Effector CD8-positive, alpha-beta T cell (primary cell): ENCODE measurements at places on chromosomes 7 and 10.

DNA sequence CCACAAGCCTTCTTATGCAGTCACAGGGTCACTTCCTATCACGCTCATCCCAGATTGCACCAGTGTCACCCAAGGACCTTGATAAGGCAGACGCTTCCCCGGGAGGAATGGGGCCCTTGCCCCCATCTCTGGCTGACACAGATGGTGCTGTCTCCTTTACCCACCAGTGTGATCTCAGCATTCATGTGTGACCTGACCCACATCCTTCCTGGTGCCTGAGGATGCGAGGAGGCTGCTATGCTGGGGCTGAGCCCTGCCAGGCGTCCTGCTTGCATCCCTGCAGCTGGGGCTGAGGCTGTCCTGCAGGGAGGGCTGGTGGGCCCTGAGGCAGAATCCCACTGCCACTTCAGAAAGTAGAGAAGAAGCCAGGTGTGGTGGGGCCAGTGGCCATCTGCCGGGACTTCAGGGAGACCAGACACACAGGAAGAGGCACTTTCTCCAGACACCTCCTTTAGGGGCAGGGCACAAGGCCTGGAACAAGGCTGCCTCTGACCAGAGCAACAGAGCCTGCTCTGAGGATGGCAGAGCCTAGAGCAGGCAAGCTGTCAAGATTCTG lies 35.3 kb downstream of the RASGEF1A start:
- no peak for DNase-seq

DNA sequence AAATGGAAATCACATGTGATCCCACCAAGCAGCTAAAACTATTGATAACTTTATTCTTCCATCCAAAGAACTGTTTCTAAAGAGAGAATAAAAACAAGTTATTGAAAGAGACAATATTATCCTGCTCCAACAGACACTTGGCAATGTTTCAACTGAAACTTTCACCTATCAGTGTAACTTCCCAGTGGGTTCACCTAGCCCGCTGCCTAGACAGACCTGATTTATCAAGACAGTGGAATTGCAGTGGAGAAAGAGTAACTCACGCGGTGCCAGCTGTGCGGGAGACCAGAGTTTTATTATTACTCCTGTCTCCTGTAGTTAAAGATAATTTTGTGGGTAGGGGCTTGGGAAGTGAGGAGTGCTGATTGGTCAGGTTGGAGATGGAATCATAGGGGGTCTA lies 199.8 kb downstream of the AHR start:
- no peak for DNase-seq

DNA sequence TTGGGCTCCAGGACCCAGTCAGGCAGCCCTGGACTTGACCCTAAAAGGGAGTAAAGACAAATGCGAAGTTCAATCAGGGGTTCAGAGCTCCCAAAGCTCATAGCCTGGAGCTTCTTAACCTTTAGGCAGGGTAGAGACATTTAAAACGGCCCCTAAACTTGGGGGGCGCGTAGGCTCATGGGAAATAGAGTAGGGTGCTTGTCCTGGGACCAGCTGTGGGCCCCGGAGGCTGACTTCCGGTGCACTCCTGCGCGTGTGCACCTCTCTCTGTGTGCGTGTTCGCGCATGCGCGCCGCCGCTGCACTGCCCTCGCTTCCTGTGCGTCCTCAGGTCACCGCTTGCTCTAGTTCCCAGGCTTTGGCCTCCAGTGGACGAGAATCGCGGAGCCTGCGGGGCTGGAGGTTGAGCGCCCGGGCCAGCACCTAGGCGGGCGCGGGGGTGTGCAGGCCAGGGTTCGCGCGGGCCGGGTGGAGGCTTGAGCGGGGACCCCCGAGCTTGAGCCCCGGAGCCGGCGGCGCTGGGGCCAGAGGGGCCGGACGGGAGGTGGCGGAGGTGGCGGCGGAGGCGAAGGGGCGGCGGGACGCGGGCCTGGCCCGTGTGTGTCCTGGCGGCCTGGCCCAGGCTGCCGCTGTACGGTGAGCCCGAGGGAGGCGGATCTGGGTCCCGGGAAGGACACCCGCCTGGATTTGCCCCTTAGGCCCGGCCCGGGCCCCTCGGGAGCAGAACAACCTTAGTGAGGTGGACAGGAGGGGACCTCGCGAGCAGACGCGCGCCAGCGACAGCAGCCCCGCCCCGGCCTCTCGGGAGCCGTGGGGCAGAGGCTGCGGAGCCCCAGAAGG lies at the start of gene RBAK:
Gene RBAK (plus strand): TSS at position 303 of the 839 bp plus-strand sequence. CDS start 2,217 bp downstream, outside the sequence.
- peak; percentile 81 for DNase-seq

- no peak for DNase-seq
These were observed 11.2 kb upstream of the ARPC1A start for GRCh38 chr7:99314504-99314903.

GRCh38 chr10:34193931-34194626 lies 621.0 kb downstream of the PARD3 start:
- no peak for DNase-seq

GRCh38 chr10:50216894-50217293 lies 34.4 kb downstream of the ASAH2 start:
- DNase-seq = no peak

GRCh38 chr10:132293201-132293812 lies 14.4 kb downstream of the STK32C start:
- DNase-seq = no peak

GRCh38 chr10:68406111-68406814 lies 814 bp downstream of the RUFY2 start:
- peak; percentile 23 for DNase-seq

DNA sequence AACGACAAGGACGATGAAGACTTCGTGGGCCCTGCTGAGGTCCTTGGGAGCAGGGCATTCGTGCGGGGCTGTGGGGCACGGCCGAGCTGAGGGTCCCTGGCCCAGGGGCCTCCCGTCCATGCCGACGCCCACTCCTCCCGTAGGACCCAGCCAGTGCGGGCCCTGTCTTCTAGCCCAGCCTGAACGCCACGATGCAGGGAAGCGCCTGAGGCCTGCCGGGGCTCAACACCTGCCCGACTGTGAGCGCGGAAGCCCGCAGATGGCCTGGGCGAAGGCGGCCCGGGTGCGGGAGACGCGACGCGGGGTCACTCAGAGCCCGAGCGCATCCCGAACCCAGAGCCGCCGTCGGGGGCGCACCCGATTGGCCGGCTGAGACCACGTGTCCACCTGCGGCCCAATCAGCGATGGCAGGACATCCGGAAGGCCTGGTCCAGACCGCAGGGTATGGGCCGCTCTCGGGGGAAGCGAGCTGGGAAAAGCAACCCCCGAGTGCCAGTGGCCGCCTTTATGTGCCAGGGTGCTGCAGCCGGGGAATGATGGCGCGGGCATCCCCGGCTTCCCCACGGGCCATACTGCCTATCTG lies 151.0 kb downstream of the NRF1 start:
- DNase-seq = no peak

DNA sequence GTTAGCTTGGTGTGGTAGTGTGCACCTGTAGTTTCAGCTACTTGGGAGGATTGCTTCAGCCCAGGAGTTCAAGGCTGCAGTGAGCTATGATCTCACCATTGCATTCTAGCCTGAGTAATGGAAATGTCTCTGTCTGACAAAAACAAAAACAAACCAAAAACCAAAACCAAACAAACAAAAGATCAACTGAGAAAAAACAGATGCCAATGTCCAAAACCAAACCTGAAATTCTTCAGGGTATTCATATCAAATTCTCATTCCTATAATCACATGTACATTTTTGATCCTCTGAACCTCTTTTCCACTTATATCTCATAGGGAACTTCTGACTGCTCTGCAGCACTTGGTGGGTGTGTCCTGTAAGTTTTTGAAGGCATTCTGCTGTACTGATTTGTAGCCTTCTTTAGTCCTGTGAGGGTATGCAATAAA lies 87.0 kb downstream of the CDK6 start:
- no peak for DNase-seq

GRCh38 chr7:127655720-127656119 lies 3.7 kb downstream of the SND1 start:
- DNase-seq = no peak

DNA sequence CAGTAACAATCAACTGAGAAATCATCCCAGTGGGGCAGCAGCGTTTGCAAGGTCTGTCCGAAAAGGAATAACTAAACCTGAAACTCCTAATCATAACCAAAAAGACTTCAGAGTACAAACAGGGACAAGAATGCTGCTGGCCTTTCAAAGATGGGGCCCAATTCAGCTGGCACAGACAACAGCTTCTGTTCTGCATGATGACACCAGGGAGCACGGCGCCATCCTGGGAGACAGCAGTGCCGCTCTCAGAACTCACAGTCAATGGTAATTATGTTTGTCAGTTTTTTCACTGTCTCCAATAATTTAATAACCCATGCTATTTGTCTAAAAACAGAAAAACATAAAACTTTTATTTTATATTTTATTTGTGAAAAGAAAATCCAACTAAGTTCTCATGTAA lies 90.0 kb downstream of the LARP4B start:
- no peak for DNase-seq

GRCh38 chr7:158631574-158632195 lies 44.1 kb upstream of the PTPRN2 start:
- no peak for DNase-seq

GRCh38 chr7:39265641-39266591 lies 288.2 kb downstream of the POU6F2 start:
- DNase-seq = no peak

GRCh38 chr7:19397911-19398310 lies 252.7 kb upstream of the FERD3L start:
- DNase-seq = no peak

DNA sequence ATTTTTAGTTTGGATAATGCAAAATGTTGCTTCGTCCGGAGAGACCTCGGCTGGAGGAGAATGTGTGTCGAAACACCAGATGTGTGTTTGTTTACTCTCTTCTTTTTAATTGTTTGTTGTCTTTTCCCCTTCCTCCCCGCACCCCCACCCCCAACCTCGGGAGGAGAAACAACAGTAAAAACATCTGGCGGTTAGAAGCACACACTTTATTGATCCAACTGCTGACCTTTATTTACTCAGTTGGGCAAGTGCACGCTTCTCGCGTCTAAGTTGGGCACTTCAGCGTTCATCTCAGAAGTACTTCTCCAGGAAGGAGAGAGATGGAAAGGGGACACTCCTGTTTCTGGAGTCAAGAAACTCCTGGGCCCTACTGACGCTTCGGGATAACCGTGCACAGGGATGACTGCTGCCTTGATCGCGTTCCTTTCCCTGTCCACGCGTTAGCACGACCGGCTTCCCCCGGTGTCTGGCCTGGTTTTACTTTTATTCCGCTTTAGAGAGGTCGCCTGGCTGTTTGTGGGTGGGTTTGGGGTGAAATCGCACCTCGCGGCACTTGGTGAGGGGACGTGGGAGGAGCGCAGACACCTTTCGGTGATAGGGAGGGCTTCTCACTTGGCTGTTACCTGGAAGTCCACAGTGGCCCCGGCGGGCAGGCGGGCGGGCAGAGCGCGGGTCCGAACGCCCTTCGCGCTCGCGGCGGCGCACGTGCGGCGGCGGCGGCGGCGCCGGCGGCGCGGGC lies 168.3 kb upstream of the PPP1R3A start:
- no peak for DNase-seq

GRCh38 chr7:28625432-28625831 lies 213.1 kb downstream of the CREB5 start:
- no peak for DNase-seq
